Activated T-cell treated with anti-CD3 and anti-CD28 coated beads, Interleukin-2, amount 50 U/mL, for 48 hours (primary cell): ENCODE measurements at places on chromosomes 2 and 18.

DNA sequence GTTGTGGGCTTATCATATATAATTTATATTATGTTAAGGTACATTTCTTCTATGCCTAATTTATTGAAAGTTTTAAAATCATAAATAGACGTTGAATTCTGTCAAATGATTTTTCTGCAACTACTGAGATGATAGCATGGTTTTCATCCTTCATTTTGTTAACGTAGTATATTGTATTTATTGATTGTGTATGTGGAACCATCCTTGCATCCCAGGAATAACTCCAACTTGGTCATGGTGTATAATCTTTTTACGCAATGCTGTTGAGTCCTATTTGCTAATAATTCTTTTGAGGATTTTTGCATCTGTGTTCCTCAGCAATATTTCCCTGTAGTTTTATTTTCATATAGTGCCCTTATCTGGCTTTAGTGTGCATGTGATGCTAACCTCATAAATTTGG lies 152.7 kb downstream of the ADCYAP1 start:
- DNase-seq: no peak

DNA sequence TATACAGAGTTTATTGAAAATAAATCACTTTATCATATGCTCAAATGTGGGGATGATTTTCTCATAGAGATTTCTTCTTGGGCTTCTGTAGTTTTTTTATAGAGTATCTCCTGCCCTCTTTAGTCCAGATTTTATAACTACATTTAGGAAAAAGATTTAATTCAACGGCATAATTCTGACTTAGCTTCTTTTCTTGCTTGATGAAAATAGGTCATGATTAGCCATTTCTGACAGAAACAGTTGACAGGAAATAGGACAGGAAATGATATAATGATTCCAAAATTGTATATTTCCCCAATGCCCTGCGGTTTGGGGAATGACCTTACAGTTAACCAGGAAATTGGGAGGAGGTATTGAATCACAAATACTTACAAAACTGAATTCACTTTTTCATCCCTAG lies 1531.9 kb upstream of the ACVR2A start:
- DNase-seq: no peak

DNA sequence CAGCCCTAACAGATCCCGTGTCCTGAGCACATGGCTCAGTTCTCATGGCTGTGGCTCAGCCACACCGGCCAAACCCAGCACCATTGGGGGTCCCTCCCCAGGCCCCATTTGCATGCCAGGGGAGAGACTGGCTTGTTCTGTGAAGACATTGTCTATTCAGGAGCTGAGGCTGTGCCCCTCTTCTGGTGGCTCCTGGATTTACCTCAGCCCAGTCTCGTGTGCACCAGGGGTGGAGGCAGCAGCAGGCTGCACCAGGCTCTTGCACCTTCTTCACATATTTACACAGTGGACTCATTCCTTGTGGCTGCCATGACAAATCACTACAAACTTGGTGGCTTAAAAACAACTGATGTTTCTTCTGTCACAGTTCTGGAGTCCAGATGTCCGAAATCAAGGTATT lies 92.4 kb upstream of the ITGA6 start:
- no peak for DNase-seq

- no peak for DNase-seq
These were observed 106.9 kb downstream of the MSH2 start for GRCh38 chr2:47509821-47510385.

- no peak for DNase-seq
These were observed 475.0 kb downstream of the RNF144A start for GRCh38 chr2:7392076-7392787.

DNA sequence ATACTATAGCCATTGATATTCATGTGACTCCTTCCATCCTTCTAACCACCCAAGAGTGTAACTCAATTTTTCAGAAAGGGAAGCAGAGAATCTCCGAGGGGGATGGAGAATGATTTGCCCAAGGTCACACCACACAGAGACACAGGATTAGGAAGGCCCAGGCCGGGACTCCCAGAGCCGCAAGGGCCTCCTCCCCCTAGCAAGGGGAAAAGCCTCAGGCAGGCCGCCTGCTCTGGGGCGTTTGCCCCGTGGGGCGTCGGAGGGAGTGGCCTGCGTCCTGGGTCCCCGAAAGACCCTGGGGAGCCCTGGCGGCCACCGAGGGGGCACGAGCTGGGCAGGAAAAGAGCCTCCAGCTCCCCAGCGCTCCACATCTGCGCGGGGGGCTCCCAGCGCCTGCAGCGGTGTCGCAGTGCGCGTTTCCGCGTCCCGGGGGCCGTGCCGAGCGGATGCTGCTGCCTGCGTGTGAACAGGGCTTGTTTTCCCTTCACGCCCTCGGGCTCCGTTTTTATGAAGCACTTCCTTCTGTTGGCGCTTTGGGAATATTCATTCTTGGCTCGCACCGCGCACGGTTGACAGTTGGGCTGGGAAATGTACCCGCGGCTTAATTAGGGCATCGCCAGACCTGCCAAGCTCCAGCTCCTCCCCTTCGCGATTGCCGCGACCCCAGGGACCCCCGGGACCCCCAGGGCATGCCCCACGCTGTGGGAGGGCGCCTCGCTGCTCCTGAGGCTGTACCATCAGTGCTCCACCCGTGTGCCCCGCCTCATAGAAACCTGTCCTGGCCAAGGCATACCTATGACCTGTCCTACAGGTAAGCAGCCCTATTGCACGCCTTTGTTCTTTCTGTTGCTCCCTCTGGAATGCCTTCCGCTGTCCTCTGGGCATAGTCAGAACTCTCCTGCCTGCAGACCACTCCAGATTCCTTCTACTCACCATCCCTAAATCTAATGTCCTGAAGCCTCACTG lies 158.9 kb upstream of the GLI2 start:
- DNase-seq: no peak

DNA sequence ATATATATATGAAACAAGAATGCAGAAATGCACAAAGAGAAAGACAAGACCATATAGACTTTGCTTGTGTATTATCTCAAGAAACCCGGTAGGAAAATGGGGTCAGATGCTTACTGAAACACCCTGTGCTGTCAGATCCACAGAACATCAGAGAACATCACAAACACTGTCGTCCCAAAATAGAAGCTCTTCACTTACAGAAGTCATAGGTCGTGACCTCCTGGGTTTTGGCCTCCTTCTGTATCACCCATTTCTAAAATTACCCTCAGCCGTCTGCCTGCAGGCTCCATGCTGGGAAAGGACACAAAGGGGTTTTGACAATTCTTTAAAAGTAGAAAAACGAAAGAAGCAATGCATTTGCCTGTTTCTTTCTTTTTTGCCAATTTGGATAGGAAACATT lies 137.9 kb downstream of the PAX3 start:
- DNase-seq: no peak

- DNase-seq: peak; percentile 28
These were observed 7.6 kb upstream of the LPIN1 start for GRCh38 chr2:11738589-11739436.

GRCh38 chr2:229731916-229732315 lies 17.6 kb upstream of the DNER start:
- DNase-seq: no peak

DNA sequence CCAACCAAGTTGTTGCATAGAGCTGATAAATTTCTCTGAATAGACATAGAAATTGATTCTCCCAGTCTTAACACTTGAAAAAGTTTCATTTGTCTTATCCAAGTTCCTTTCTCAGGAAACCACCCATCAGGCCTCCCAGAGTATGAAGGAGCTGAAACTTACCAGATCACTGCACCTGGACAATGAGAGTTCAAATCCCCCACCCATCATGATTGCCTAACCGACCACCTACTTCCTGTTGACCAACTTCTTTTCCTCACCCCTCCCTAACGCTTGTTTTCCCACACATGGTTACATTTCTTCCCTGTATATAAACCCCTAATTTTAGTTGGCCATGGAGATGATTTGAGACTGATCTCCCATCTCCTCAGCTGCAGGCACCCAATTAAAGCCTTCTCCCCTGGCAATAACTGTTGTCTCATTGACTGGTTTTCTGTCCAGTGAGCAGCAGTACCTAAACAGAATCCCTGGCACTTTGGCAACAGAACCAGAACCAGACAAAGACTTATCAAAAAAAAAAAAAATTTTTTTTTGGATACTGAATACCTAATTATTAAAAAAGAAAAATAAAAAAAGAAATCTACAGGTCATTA lies 103.0 kb downstream of the SPIRE1 start:
- no peak for DNase-seq

DNA sequence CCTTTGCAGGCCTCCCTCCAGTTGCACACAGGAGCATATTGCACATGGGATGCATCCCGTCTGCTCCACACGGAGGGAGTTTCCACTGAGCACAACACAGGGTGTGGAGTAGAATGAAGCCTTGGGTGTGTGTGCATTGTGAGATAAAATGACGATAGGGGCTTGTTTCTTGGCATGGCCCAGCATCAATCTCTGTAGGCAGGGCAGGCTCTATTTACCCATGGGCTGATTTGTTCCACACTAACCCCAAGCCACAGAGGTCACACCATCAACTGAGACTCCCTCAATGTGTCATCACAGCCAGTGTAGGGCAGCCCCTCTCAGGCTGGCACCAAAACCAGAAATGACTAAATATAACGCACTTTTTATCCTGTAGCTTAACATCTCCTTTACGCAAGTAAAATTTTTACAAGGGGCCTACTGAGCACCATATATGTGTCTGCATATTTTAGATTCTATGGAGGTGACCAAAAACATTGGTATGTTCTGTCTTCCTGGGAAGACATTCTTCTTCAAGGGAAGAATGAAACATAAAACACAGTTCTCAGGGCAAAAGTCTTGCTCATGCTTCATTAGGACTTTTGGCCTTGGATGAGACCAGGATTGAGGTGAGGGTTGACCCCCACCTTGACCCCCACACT lies 2.7 kb upstream of the GKN1 start:
- no peak for DNase-seq

DNA sequence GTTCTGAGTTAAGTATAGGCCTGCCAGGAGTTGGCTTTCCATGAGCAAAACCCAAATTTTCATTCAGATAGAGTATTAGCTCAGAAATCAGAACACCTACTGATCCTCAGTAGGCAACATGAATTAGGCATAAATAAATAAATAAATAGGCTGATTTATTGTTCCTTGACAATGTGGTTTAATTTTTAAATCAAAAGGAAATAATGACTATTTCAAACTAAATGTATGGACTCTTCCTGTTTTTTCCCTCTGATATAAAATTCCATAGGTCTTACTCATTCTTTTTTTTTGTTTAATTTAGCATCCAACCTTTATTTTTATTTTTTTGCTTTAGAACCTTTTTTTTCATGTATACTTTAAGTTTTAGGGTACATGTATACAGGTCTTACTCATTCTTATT lies 140.2 kb upstream of the ITGA6 start:
- DNase-seq: no peak

GRCh38 chr2:219087361-219087760 lies 26.6 kb upstream of the IHH start:
- no peak for DNase-seq

- peak; percentile 67 for DNase-seq
These were observed 51.1 kb downstream of the LPIN2 start for GRCh38 chr18:2961821-2962220.

GRCh38 chr2:239898292-239898925 lies 126.7 kb downstream of the NDUFA10 start:
- no peak for DNase-seq

- no peak for DNase-seq
These were observed 85.5 kb downstream of the HDAC4 start for GRCh38 chr2:239315308-239315707.

GRCh38 chr18:55096263-55096951 lies 137.1 kb upstream of the CCDC68 start:
- DNase-seq: no peak

GRCh38 chr2:12278217-12278750 lies 438.5 kb upstream of the TRIB2 start:
- DNase-seq: no peak

- DNase-seq: no peak
These were observed 179.7 kb downstream of the ACKR3 start for GRCh38 chr2:236749346-236749745.

DNA sequence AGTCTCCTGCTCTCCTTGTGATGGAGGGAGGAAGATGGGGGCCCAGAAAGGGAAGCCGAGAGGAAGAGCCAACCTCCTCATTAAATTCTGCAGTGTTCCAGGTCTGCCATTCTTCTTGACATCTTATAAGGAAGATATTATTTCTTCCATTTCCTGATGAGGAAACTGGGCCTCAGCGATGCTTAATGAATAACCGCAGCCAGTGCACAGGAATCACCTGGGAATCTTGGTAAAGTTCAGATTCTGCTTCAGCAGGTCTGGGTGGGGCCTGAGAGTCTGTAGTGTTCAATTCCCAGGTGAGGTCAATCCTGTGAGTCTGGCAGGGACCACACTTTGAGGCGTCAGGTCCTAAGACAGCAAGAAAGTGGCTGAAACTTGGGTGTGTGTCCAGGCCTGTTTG lies 17.3 kb downstream of the PCARE start:
- no peak for DNase-seq

GRCh38 chr2:183244300-183244844 lies 120.1 kb downstream of the NUP35 start:
- DNase-seq: no peak

GRCh38 chr2:111678651-111679050 lies 205.3 kb downstream of the ANAPC1 start:
- no peak for DNase-seq

DNA sequence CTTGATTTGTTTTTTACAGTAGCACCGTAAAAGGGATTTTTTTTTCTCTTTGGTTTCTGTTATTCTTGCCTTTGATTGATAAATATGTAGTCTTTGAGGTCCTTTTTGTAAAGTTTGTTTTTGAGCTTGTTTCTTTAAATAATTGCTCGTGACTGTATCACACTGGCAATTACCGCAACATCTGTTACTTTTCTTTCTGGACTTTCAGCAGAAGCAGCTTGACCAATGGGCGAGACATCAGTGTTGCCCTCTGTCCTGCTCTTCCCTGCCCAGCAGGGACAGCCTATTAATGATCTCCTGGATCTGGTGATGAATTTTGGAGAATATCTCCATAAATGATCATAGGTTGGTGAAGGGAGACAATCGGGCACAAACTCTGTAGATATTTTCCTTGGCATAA lies 74.9 kb downstream of the TDRD15 start:
- no peak for DNase-seq

GRCh38 chr2:234970477-234970882 lies 18.7 kb downstream of the SH3BP4 start:
- DNase-seq: no peak

DNA sequence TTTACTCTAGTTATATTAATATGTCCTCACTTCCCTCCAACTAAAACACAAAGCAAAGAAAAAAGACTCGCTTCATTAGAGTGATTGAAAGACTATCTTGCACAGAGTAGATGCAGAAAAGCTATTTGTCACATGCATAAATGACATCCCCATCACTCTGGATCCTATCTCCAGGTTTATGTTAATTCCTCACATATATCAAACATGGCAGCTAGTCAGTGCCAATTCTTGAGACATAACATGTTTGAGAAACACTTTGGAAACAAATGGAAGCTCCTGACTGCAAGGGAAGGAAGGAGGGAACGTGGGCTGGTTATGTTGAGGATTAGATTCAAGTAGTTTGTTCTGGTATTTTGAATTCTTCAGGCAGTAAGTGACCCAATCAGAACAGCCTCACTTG lies 89.8 kb upstream of the BCL2L11 start:
- DNase-seq: no peak
